ENCODE measurements at places on chromosomes 13 and 19.

DNA sequence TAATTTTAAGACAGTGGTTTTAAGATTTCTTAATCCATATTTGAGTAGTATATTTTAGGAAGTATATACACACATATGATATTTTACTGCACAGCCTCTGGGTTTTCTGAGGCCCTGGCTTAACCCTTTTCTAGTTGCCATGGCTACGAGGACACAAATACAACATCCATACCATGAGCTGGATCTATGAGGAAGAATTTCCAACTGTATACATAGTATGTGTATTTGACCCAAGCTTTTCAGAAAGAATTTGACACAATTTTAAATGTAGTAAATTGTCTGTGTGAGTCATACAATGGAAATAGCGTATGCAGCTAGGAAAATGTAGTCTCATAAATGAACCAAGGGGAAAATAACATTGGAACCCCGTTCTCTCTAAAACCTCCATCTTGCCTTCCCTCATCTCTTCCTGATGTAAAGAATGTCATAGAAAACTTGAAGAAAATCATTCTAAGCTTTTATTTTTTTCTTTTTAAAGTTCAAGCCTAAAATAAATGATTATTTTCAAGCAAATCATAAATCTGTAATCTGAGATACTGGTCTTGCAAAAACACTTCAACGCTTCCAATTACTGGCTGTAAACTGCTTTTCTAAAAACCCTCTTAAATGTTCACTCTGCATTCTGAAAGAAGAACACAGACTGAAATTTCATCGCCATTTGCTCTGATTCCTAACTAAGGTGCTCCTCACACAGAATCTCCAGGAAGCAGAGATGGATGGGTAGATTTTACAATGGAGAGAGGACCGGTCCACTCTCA is 172.4 kb downstream of the LACC1 start:
- no peak for DNase-seq

DNA sequence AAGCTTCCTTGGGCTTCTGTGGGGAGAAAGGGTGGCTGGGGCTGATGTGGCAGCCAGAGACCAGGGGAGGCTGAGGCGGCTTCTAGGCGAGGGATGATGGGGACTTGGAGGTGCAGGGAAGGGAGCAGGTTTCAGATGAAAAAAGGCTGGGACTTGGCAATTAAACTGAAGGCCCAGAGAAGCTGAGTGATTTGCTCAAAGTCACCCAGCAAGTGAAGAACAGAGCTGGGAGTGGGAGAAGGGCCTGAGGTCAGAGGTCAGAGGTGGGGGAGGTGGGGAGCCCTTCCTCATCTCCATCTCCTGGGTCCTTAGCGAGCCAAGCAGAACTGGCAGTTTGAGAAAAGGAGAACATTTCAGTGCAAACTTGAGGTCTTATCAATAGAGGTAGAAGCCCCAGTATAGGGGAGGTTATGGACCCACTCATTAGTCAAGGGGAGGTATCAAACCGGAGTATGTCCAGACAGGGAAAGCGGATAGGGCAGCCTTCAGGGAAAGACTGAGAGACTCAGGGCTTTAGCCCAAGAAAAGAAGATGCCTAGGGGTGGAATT is 49.6 kb upstream of the NFIC start:
- DNase-seq = no peak

GRCh38 chr19:1025960-1026782 is at the start of gene CNN2:
Gene CNN2, plus strand, starts transcription at chr19:1026608. Its CDS starts 54 bp downstream, at chr19:1026662.
- peak; percentile 54 for DNase-seq

DNA sequence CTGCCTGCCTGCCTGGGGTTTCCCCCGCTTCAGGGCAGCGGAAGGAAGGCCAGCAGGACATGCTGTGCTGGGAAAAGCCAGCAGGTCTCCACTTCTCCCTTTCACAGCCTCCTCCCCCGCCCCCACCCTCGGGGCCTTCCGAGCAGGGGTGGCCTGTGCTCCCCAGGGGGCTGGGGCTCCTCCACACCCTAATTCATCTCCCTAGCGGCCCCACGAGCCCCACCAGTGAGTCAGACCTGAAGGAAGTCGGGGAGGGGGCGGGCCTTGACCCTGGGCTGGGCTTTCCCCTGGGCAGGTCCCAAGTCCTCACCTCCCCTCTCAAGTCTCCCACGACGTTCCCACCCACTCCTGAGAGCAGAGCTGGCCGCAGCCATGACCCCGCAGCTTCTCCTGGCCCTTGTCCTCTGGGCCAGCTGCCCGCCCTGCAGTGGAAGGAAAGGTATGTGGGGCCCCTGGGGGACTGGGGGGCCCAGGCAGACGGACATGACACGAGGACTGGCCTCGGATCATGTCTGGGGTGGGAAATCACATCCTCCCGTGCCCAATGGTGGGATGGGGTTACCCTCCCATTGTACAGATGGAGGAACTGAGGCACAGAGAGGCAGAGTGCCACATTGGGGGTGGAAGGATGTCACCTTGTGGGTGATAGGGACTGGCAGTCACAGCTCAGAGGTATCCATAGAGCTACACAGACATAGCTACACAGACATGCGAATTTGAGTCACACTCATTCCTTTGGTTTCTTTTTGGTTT is at the start of gene EBI3:
Gene EBI3, plus strand, starts transcription at position 345 of the 753 bp plus-strand sequence. Its CDS starts 28 bp downstream, at position 373.
- DNase-seq = peak; percentile 24

DNA sequence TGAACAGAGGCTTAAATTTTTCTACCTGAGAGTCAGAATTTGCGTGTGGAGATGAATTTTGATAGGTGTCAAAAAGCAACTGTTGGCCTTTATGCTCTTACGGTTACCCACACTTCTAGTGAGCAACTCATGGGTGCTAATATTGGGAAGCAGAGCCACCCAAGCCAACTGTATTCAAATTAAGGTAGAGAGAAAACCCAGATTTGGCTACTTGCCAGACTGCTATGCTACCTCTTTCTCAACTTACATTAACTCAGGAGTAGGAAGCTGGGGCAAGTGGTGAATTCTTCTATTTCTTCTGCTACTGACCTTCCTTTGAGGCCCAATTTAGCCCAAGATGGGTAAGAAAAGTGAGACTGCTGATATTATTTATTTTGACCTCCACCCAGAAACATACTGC is 83.9 kb downstream of the OLFM4 start:
- DNase-seq = no peak

DNA sequence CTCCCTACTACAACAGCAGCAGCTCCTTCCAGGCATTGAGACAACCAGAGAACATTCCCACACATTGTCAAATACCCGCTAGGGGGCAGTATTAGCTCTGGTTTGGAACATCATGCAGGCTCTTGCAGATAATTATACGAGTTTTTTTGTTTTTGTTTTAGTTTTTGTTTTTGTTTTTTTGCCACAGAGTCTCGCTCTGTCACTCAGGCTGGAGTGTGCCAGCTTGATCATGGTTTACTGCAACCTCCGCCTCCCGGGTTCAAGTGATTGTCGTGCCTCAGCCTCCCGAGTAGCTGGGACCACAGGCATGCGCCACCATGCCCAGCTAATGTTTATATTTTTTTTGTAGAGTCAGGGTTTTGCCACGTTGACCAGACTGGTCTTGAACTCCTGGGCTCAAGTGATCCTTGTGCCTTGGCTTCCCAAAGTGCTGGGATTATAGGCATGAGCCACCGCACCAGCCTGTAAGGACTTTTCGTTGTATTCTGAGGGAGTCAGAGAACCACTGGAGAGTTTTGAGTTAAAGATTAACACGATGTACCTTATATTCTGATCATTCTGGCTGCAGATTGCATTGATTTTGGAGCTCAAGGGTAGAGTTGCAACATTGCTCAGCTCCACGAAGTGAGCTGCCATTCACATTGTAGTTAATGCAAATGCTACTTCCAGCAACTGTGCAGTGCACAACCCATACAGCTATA is 41.7 kb upstream of the CEACAM20 start:
- peak; percentile 84 for DNase-seq

DNA sequence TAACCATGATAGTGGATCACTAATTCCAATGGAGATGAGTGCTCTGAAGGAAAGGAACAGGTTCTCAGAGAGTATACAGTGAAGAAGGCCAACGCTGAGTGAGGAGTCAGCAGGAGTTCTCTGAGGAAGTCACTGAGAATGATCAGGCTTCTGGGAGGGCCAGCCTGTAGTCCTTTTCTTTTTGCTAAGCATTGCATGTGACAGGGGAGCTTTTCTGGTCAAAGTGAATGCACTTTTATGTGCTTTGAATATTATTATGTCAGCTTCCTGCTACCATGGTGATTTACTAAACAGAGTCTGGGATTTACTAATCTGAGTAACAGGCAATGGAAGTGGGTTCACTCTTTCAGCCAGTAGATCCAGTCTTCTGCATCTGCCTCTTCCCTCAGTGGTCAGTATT is 81.1 kb upstream of the SERP2 start:
- no peak for DNase-seq

- DNase-seq = no peak
Observed at GRCh38 chr13:99287551-99287950, 19.6 kb downstream of the GPR183 start.

Measured in fibroblast of mammary gland (primary cell).